ENCODE measurements at places on chromosomes 1 and 21. TPM values are rescaled to one million over a fixed set of nuclear protein-coding genes. Genes with fewer than 3 reads are reported as not detected.

The LCE7A gene
- not detected for total RNA-seq

The NUDT17 gene
- 10.1 TPM for total RNA-seq

The KPRP gene
- total RNA-seq: not detected

DNA sequence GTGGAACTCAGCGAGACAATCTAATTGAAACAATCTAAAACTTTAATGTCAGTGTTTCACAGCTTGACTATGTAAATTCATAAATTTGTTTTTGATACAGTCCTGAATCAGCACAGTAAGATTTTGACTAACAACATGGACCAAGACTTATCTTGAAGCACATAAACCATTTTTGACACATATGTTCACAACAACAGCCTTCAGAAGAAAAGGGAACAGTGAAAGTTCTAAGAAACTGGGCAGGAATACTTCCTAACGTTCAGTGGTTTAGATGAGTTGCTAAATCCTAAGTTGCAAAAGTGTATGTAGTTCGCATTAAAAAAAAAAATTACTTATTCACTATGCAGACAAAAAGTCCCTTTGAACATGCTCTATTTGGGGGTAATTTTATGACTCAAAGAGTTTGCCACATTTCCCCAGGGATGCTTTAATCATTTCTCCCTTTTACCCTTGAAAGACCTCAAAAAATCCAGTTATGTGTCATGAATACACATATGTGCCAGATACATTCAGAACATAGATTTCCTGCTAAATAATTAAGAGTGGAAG lies 120.2 kb downstream of the MRPL39 start:
- DNase-seq: no peak

GRCh38 chr1:167631936-167632614 lies 2.0 kb downstream of the RCSD1 start:
- DNase-seq: no peak

- no peak for DNase-seq
Observed at GRCh38 chr1:76105372-76105771, 30.8 kb downstream of the ST6GALNAC3 start.

DNA sequence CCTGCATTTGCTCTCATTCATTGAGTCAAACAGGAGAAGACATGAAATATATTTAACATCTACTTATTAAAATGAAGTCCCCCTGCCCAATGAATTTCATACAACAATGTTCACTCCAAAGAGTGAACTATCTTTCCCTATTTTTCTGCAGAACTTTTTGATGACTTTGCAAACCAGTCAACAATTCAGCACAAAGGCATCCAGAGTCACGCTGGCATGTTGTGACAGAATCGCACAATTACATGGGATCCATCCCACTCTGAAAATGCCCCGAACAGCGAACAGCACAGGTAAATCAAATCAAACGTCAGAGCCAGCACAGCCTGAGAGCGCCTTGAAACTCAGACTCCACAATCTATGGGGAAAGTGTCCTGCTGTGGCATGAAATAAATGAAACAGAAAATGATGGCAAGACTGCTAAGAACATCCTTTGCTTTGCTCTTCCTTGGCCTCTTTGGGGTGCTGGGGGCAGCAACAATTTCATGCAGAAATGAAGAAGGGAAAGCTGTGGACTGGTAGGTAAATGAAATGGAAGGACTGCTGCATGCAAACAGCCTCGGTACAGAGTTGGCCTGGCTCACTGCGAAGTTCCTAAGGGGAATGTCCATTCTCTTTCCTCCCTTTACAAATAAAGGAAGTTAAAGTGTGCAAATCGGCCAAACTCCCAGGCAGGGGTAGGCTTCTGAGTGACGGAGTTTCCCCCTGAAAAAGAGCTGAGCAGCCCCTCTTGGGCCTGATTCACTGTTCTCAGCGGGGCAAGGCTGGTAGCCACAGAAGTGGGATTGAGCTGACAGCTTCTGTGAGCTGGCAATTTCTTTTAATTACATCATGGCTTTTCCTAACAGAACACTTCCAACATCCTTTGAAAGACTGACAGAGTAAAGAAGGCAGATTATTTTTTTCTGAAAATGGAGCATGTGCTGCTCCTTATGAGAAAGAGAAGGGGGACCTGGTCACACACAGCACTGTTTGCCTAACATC lies at the start of gene DNASE2B:
Gene DNASE2B, plus strand, starts transcription at position 310 of the 981 bp plus-strand sequence. Its CDS starts 81 bp downstream, at position 391.
- no peak for DNase-seq

DNA sequence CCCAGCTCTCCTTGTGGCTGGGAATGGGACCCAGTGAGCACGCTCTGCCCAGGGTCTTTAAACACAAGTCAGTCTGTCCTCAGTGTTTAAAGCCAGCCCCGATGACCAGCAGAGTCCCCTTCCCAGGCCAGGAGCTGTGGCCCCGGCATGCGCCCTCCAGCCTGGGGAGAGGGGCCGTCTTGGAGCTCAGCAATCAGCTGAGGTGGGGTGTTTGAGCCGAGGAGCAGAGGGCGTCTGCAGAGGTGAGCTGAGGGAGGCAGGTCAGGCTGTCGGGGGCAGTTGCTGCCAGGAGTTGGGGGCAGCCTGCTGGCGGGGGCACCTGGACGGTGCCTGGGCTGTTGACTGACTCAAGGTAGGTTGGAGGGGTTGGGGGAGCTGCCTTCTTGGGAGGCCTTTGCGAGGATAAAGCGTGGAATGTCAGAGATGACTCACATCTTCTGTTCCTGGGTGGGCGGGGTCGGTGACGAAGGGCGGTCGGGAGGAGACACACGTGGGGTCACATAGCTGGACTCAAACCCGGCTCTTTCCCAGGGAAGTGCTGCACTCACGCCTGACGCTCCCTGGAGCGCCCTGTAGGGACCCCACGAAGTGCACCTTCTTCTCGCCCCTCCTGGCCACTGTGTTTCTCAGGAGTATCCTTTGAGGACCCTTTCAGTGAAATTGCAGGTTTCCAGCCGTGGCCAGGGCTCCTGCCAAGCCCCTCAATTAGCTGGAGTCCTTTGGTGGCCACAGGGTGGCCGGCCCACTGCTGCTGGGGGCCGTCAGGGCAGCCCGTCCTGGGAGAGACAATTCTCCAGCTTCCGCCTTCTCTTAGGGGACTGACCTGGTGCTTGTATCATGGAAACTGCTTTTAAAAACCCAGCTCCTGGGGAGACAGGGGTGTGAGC lies 86.2 kb downstream of the SIK1 start:
- peak; percentile 81 for DNase-seq

GRCh38 chr1:160179336-160179735 lies 11.0 kb upstream of the CASQ1 start:
- no peak for DNase-seq

DNA sequence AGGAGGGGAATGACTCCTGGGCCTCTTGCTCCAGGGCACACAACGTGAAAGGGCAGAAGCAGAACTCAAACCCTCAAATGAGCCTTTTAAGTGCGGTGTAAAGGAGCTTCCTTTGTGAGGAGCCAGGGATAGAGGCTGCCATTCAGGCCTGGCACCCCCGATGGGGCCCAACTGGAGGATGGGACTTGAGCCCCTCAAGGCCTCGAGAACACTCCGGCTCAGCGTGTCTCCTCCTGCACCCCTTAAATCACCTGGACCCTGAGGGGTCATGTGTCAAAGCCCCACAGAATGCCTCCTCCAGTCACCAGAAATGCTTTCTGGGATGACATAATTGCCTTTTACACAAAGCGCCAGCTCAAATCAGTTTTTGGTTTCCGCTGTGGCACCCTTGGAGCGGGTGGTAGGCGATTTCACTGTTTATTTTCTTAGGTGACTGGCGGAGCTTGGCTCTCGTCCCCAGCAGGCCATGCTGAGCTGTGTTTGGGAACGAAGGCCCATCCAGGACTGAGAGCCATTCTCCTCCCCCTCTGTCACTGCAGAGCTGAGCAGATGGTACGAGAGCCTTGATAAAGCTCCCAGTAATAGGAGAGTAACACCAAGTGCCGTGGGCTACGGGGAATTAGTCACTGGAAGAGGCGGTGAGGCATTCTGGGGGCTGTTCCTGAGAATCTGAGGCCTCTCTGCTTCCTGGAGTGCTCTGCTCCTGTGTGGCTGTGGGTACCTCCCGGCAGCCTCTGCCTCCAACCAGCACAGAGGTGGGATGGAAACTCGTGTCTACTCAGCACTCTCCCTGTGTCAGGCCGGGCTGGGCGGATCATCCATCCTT lies 163.0 kb downstream of the GRIK3 start:
- peak; percentile 86 for DNase-seq

Measured in H4 (cell line).